Left ventricle myocardium superior (tissue), 1 donor: ENCODE measurements at places on chromosomes 16 and 17. TPM values are rescaled to one million over a fixed set of nuclear protein-coding genes. Genes with fewer than 3 reads are reported as not detected.

DNA sequence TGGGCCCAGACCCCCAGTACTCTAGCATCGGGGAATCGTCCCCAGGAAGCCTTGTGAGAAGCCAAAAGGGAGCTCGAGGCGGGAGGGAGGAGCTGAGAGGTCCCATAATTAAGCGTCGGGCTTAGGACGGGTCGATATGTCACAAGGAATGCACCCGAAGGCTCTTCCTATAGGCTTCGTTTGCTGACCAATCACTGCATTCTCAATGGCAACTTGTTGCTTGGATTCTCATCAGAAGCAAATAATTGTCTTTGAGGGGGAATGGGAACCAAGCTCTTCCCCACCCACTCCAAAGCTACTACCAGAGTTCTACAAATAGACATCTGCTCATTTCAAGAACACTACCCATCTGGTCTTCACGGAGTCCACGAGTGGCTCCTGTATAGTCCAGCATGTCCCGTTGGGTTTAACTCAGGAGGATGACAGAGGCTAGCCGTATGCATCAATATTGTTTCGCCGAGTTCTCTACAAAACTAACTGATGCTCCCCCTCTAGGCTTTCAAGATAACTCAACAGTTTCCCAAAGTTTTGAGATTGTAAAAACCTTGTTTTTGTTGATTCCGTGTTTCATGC is 628 bp upstream of the BLMH start:
- no peak for DNase-seq

GRCh38 chr16:81621496-81621895 is 157.6 kb upstream of the PLCG2 start:
- DNase-seq: no peak

GRCh38 chr17:60573236-60574051 is 26.5 kb upstream of the PPM1D start:
- DNase-seq: no peak

- DNase-seq: no peak
These were observed 4.3 kb downstream of the P2RX5 start for GRCh38 chr17:3691617-3692067.

- DNase-seq: no peak
These were observed 19.0 kb upstream of the GNG13 start for GRCh38 chr16:819336-820043.

Gene CD300A
- 1.9 TPM for total RNA-seq

Gene CLCN7
- 53.2 TPM for total RNA-seq

Gene SPATA32
- total RNA-seq: not detected
